RWPE1 (cell line): ENCODE measurements at places on chromosomes 1 and 21.

GRCh38 chr1:38452246-38452645 is 405.7 kb upstream of the POU3F1 start:
- DNase-seq, result no peak

DNA sequence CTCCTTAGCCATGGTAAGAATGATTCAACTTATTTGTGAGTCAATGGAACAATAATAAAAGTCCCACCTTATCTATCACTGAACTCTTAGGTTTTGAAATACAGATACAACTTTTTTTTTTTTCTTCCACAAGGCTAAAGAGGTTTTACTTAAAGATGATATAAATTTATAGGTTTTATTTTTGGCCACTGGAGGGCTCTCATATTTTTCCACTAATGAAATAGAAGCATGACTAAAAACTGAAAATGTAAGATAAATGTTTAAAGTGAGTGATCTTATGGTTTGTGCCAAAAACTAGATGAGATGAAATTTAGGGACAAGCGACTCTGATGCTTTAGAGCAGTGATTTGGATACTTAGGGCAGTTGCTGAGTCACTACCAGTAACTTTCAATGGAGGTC is 499.0 kb downstream of the NUF2 start:
- no peak for DNase-seq

- DNase-seq, result peak; percentile 30
Measured at GRCh38 chr1:240234485-240235210, 143.0 kb downstream of the FMN2 start.

DNA sequence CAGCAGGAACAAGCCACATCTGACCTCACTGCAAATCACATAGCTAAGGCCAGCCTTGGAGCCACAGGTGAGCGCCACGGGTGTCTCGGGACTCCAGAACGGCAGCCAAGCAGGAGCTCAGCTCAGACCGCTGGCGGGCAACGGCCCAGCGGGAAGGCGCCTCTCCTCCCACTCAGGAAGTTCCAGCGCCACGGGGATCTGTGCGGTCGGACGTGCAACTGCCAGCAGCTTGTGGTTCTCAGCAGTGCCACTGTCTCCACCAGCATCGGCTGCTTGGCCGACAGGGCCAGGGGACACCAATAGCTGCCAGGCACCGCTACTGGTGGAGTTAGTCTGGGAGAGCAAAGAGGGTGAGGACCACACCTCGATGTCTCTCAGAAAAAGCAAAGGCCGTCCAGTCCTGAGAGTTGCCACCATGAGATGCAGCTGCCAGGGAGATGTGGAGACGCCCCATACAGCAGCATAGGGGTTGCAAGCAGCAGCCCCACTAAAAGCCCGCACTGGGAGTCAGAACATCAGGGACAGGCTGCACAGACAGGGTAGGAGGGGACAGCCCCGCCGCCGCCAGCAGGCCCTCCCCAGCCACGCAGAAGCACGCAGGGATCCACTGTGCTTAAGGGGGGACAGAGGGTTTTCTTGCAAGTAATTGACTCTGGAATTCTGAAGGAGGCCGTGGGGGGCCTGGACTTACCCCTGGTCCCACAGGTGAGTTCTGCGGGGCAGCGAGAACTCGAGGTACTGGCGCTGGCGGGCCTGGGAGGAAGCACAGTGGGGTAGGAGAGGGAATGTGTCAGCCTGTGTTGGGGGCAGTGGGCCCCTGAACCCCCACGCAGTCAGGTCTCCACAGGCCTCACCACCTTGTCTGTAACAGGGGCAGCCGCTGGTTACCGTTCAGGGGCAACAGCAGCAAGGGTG is 83.5 kb downstream of the NPHP4 start:
- no peak for DNase-seq

DNA sequence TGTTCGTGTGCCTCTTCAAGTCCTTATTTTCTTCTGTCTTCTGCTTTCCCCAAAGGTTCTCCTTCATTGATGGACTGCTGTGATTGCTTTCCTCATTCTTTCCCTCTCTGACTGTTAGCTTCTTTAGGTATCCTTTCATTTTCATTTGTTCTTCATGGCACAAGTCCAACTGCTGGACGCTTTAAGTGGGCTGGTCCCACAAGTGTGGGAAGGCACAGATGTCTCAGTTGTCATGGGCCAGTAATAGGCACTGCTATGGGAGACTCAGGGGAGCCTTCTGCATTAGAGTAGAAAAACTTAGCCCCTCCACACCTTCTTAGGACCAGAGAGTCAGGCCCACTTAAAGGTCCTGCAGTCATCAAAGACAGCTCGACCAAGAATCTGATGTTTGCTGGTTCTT is 122.3 kb upstream of the C1orf105 start:
- no peak for DNase-seq

GRCh38 chr1:92480813-92481598 is 5.7 kb downstream of the GFI1 start:
- no peak for DNase-seq

GRCh38 chr1:6416295-6416656 is 3.4 kb downstream of the HES2 start:
- no peak for DNase-seq

- peak; percentile 15 for DNase-seq
Measured at GRCh38 chr1:40270152-40270834, 12.3 kb downstream of the ZMPSTE24 start.

DNA sequence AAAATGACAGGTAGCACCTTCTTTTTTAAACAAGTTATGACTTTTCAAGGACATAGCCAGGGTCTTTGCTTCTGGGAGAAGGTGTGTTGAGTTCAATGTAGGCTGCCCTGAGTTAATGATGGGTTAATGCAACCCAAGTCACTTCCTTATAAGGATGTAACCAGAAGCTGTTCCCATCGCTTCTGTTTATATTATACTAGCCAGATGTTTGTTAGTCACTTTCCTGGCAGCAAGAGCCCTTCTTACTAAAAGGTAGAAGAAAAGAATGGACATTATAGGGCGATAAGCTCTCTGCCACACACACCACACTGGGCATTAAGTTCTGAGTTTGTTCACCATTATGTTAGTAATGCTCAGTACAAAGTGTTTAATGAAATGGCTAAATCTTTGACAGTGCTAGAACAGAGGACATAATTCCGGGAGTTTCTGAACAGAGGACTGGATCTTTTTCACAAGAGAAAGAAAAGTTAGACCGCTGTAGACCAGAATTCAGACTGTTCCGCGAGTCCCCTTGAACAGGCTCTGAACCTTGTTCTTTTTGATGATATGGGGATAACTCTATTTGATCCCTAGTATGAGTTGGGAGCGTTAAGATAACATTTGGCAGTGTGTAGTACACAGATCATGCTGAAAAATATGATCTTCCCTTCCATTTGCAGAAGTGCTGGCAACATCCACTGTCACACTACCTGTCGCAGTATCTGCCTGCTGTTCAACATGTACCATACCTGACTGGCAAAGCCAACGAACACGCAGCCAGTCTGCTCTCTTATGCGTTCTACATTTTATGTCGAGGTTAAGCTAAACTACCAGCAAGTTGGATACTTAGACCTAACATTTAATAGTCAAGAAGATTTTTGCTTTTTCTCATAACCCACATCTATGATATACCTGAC is 41.0 kb downstream of the DEGS1 start:
- peak; percentile 38 for DNase-seq

DNA sequence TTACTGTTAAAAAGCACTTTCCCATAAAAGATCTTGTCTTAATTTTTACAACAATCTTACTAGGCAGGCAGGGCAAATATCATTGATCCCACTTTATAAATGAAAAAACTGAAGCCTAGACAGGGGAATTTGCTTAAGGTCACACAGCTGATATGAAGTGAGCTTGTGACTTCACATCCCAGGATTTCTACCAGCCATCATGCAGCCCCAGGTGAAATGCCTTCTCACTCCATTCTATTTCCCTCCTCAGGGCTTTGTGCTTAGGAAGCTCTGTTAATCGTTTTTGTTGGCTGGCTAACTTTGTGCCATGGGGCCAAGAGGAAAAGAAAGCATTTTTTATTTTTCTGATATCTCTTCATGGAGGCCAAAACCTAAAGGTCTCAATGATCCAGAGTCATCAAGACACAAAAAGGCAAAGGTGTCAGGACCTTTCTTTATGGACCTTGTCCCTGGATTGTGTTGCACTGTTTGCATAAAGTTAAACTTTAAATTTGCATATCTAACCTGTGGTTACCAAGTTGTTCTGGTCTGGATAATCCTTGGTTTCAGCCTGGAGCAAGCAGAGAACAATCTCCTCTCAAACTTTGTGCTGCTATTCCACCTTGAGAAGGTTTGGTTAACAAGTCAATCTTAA is 44.8 kb upstream of the ZNF326 start:
- DNase-seq, result no peak

DNA sequence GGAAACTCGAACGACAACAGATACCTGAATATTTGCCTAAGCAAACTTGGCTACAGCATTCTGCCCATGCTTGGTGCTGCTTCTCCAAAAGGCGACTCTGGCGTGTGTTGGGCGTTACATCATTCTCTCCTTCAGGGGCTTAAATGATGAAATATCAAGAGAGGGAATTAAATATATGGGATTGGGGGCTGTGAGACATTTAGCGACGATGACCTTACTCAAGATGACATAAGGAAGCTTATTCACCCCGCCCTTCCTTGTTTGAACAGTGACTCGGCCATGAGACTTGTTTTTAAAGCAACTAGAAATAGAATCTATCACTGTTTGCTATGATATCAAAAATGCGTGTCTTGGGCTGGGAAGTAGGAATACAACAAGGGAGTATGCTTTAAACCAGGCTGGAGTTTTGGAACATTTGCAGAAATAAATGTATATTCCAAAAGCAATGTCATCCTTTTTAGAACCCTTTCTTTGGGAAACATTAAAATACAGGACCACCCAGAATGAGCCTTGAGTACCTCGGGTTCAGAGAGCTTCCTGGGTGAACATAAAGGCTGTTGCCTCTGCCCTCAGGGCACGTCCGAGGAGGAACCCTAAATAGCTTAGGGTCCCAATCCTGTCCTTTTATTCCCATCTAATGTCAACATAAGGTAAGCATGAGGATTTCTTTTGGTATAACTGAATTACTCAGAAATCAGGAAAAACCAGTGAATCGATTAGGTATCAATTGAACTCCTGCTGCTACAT is 123.3 kb upstream of the SLC45A1 start:
- peak; percentile 35 for DNase-seq

- no peak for DNase-seq
Measured at GRCh38 chr21:29018540-29018939, 609 bp downstream of the RWDD2B start.

DNA sequence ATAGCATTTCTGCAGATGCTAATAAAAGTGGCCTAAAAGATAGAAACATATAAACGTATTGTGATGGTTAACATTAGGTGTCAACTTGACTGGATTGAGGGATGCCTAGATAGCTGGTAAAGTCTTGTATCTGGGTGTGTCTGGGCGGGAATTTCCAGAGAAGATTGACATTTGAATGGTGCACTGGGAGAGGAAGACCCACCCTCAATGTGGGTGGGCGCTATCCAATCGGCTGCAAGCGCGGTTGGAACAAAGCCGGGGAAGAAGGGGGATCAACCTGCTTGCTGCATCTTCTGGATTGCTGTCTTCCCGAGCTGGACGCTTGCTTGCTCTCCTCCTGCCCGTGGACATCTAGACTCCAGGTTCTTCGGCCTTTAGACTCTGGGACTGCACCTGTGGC is 114.0 kb upstream of the ZNF644 start:
- DNase-seq, result no peak

DNA sequence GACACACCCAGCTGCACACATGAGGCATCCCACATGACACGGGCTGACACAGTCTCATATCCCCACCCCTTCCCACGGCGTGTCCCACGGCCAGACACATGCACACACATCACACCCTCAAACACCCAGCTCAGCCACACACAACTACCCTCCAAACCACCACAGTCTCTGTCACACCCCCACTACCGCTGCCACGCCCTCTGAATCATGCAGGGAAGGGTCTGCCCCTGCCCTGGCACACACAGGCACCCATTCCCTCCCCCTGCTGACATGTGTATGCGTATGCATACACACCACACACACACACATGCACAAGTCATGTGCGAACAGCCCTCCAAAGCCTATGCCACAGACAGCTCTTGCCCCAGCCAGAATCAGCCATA is 22.6 kb downstream of the PODN start:
- DNase-seq, result no peak

GRCh38 chr1:186063091-186063657 is 311.9 kb downstream of the TPR start:
- DNase-seq, result no peak
